Activated B cell treated with CpG ODN at 0.5 μM for 24 hours (primary cell): ENCODE measurements at places on chromosomes 5 and 9. TPM values are rescaled to one million over a fixed set of nuclear protein-coding genes. Genes with fewer than 3 reads are reported as not detected.

GRIN3A gene
- not detected in 2 replicates for total RNA-seq

TCF7 gene
- total RNA-seq: 13.2 and 15.8 TPM in 2 replicates

OTP gene
- not detected in 2 replicates for total RNA-seq

NAIP gene
- 11.2 and 15.0 TPM in 2 replicates for total RNA-seq

EPB41L4A gene
- 5.8 and 7.1 TPM in 2 replicates for total RNA-seq

KLHL3 gene
- 5.3 and 5.9 TPM in 2 replicates for total RNA-seq

SEMA6A gene
- total RNA-seq: 0.20 TPM in 2 replicates

DNA sequence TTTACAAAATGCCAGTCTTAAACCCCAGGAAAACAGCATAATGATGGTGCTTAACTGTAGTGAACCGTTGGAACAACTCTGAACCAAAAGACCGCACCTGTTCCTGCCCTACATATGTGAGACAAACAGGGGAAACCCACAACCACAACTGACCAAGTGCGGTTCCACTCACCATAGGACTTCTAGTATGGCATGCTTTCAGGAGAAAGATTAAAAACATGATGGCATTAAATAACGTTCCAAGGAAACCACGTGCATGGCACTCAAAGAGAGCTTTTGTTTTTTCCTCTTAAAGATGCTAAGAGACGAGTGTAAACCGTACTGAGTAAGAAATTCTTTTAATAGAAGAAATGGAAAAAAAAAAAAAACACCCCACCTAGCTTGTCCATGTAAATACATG lies 119.8 kb downstream of the SSBP2 start:
- H3K27me3 ChIP-seq: no peaks in the 10 kb centered on the region
- peak overlapping the region; percentile 3 for H3K4me3 ChIP-seq
- peaks cover 6% of the 10 kb centered on the region for H3K4me1 ChIP-seq

DNA sequence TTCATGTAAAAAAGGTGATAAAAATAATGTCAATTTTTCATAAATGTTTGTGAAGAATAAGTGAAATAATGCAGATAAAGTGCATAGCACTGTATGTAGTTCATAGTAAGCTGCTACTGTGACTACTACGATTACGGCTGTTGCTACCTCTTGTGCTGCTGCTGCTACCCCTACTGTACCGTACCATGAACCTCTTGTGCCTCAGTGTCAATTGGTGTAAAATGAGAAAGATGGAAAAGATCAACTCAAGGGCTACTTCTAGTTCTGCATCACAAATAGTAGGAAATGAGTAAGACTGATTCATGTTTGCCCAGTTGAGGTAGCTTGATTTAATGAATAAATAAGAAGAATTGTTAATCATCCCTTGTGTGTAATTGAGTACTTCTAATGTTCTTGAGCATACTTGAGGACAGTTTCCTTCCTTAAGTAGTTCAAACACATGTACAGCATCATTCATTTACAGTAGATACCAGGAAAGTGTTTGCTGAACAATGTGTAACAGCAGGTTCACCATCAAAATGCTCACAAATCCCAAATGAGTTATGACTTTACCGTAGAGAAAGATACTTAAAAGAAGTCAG lies 200.0 kb upstream of the ATP10B start:
- H3K36me3 ChIP-seq: no peaks in the 10 kb centered on the region
- no peak for DNase-seq
- H3K27me3 ChIP-seq: no peaks in the 10 kb centered on the region
- no peak overlapping the region for H3K27ac ChIP-seq

- no peaks in the 10 kb centered on the region for H3K27me3 ChIP-seq
- no peaks in the 10 kb centered on the region for H3K4me1 ChIP-seq
- no peaks in the 10 kb centered on the region for H3K36me3 ChIP-seq
- no peak for DNase-seq
- no peak overlapping the region for H3K27ac ChIP-seq
- H3K4me3 ChIP-seq: no peak overlapping the region
Measured at GRCh38 chr5:82218374-82219156, 59.6 kb downstream of the RPS23 start.

GRCh38 chr9:42386477-42386876 lies 203.0 kb downstream of the SPATA31A6 start:
- no peak overlapping the region for H3K27ac ChIP-seq
- H3K36me3 ChIP-seq: no peaks in the 10 kb centered on the region
- no peak overlapping the region for H3K4me3 ChIP-seq
- DNase-seq: no peak
- H3K4me1 ChIP-seq: no peaks in the 10 kb centered on the region

GRCh38 chr5:128572051-128572929 lies 34.2 kb upstream of the FBN2 start:
- no peaks in the 10 kb centered on the region for H3K4me1 ChIP-seq
- H3K27ac ChIP-seq: no peak overlapping the region
- no peaks in the 10 kb centered on the region for H3K27me3 ChIP-seq
- no peaks in the 10 kb centered on the region for H3K36me3 ChIP-seq

DNA sequence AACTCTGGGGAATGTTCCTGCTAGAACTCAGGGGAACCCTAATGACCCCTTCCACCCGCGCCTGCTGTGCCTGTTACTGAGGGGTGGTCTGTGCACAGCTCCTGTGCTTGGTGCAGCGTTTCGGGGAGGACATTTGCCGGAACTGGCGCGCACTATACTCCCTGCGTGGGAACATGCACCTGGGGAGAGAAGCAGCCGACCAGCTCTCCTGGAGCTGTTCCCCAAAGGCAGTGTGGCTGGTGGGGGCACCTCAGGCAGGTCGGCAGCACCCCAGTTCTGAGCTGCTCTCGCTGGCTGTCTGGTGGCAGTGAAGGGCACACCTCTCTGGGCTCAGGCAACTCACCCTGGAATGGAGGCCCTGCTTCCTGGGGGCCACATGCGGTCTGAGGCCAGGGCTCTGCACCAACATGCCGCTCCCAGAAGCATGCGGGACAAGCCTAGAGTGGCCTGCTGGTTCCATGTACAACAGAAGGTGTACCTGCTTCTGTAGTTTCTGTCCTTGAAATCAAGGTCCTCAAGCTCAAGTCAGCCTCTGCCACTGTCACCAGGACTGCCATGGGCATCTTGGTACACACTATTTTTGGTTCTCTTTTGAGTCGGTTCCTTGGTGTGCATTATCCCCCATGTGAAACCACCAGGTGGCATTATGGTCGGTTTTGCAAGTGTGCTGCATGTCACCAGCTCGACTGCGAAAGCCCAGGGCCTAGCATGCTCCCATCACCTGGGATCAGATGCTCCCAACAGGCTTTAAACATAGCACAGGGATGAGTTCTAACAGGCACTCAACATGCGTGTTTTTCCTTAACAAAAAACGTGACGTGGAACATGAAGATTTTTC lies 7.8 kb upstream of the MRNIP start:
- no peak for DNase-seq
- no peak overlapping the region for H3K4me3 ChIP-seq
- H3K4me1 ChIP-seq: no peaks in the 10 kb centered on the region
- peaks cover 71% of the 10 kb centered on the region for H3K36me3 ChIP-seq
- no peak overlapping the region for H3K27ac ChIP-seq

DNA sequence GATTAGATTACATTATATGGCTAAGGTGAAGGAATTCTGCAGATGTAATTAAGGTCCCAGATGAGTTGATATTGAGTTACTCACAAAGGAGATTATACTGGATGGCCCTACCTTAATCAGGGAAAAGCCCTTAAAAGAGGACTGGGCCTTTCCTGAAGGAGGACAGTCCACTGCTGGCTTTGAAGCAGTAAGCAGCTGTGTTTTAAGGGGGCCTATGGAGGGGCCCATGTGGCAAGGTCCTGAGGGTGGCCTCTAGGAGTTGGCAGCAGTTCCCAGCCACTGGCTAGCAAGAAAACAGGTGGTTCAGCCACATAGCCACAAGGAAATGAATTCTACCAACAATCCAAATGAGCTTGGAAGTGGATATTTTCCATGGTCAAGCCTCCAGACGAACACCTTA lies 36.4 kb upstream of the GDNF start:
- DNase-seq: no peak
- H3K36me3 ChIP-seq: no peaks in the 10 kb centered on the region
- H3K4me1 ChIP-seq: no peaks in the 10 kb centered on the region
- H3K27me3 ChIP-seq: no peaks in the 10 kb centered on the region
- no peak overlapping the region for H3K4me3 ChIP-seq
- no peak overlapping the region for H3K27ac ChIP-seq

GRCh38 chr9:120570296-120570695 lies 9.7 kb downstream of the CDK5RAP2 start:
- H3K36me3 ChIP-seq: peaks cover 75% of the 10 kb centered on the region
- H3K27me3 ChIP-seq: no peaks in the 10 kb centered on the region
- no peaks in the 10 kb centered on the region for H3K4me1 ChIP-seq
- H3K27ac ChIP-seq: no peak overlapping the region
- DNase-seq: no peak

DNA sequence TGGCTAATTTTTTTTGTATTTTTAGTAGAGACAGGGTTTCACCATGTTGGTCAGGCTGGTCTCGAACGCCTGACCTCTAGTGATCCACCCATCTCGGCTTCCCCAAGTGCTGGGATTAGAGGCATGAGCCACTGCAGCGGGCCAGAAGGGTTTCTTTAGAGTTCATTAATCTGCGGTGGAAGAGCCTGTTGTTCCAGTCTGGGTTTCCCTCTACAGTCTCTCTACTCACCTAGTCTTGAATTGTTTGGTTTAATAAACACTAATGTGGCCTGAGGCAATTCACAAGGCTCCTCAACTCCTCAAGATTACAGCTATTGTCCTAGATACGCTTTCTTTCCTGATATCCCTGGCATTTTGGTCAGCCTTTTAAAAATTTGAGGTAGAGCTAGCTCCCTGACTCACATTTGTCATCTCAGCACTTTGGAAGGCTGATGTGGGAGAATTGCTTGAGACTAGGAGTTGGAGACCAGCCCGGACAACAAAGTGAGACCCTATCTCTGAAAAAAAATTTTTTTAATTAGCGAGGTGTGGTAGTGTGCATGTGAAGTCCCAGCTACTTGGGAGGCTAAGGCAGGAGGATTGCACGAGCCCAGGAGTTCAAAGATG lies 4.6 kb upstream of the SAR1B start:
- peaks cover 2% of the 10 kb centered on the region for H3K4me1 ChIP-seq
- H3K27me3 ChIP-seq: no peaks in the 10 kb centered on the region
- peaks cover 3% of the 10 kb centered on the region for H3K36me3 ChIP-seq
- no peak for DNase-seq

GRCh38 chr9:114633438-114634089 lies 22.5 kb downstream of the TMEM268 start:
- H3K4me3 ChIP-seq: no peak overlapping the region
- no peak overlapping the region for H3K27ac ChIP-seq
- H3K27me3 ChIP-seq: no peaks in the 10 kb centered on the region
- no peaks in the 10 kb centered on the region for H3K4me1 ChIP-seq
- H3K36me3 ChIP-seq: peaks cover 94% of the 10 kb centered on the region

GRCh38 chr5:168415971-168416370 lies 70.3 kb upstream of the RARS1 start:
- no peaks in the 10 kb centered on the region for H3K36me3 ChIP-seq
- no peak for DNase-seq
- H3K4me3 ChIP-seq: no peak overlapping the region
- H3K4me1 ChIP-seq: no peaks in the 10 kb centered on the region
- H3K27ac ChIP-seq: no peak overlapping the region
- no peaks in the 10 kb centered on the region for H3K27me3 ChIP-seq

GRCh38 chr5:103487822-103488493 lies 74.6 kb downstream of the NUDT12 start:
- no peak overlapping the region for H3K27ac ChIP-seq
- no peaks in the 10 kb centered on the region for H3K36me3 ChIP-seq
- no peak for DNase-seq
- H3K27me3 ChIP-seq: peaks cover 2% of the 10 kb centered on the region
- H3K4me1 ChIP-seq: no peaks in the 10 kb centered on the region
